Heart right ventricle (tissue), 16 donors: ENCODE measurements at places on chromosomes 1 and 21. TPM values are rescaled to one million over a fixed set of nuclear protein-coding genes. Genes with fewer than 3 reads are reported as not detected.

Gene ASPM
- polyA plus RNA-seq = 0.04 TPM

DNA sequence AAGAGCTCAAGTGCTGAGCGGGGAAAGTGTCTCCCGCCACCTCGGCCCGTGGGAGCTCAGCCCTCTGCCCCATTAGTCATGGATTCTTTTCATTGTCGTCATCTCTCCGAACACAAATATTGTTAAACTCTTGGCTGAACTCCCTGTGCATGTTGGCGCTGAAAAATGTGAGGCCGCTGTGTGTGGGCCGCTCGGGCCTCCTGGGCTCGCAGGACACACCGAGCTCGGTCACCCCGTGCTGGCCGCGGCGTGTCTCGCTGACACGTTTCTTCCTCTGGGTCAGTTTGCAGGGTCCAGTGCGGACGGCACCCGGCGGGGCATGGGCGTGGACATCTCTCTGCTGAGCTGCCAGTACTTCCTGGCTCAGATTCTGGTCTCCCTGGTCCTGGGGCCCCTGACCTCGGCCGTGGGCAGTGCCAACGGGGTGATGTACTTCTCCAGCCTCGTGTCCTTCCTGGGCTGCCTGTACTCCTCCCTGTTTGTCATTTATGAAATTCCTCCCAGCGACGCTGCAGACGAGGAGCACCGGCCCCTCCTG, 25.6 kb downstream of the SLC45A1 start:
- peak overlapping the region; percentile 41 for H3K27ac ChIP-seq

DNA sequence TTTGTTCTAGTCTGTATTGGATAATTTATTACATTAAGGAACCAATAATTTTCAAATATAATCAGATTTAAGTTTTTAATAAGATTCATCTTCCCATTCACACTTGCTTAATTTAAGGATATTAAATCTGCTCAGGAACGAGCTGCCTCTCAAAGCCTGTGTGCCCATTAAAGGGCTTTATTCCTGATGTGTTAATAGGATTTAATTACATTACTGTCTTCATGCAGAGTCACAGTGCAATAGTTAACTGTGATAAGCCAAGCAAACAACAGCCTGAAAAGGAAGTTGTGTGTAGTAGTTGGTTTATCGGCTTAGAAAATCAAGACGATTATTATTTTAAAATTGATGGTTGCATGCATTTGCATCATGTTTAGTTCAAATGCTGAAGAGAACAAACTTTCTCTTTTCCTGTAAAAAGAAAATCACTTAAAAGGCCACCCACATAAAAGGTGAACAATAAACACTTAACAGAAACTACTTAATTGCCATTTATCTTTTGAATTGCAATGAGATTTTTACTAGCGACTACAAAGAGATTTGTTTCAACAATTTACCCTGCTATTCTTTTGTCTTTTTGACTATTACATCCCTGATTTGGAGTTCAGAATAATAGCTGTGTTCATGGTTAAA, 174.6 kb downstream of the RWDD3 start:
- H3K36me3 ChIP-seq = no peaks in the 10 kb centered on the region
- DNase-seq = no peak
- H3K27ac ChIP-seq = no peak overlapping the region
- H3K4me3 ChIP-seq = no peak overlapping the region
- no peaks in the 10 kb centered on the region for H3K27me3 ChIP-seq
- H3K4me1 ChIP-seq = no peaks in the 10 kb centered on the region

DNA sequence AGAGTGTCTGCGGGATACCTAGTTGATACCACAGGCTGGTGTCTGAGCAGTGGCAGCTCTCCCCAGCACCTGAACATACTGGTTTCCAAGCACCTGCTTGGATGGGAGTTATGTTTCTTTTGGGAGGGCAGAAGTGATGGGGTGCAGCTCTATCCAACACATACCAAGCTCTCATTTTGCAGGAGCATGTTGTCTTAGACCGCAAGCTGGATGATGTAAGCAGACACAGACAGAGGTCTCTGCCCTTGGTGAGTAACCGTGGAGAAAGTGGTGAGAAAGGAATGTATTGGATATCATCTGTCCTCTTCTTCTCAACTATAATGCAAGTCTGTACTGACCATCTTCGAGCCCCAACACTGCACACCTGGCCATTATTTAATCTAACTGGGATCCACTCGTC, 37.4 kb downstream of the ZNF496 start:
- peaks cover 25% of the 10 kb centered on the region for H3K27me3 ChIP-seq
- H3K27ac ChIP-seq = no peak overlapping the region
- no peaks in the 10 kb centered on the region for H3K36me3 ChIP-seq
- H3K4me1 ChIP-seq = no peaks in the 10 kb centered on the region
- DNase-seq = no peak
- no peak overlapping the region for H3K4me3 ChIP-seq

- no peak for DNase-seq
- H3K27me3 ChIP-seq = no peaks in the 10 kb centered on the region
- H3K36me3 ChIP-seq = no peaks in the 10 kb centered on the region
- no peak overlapping the region for H3K4me3 ChIP-seq
- H3K4me1 ChIP-seq = no peaks in the 10 kb centered on the region
Observed at GRCh38 chr21:26001356-26001755, 169.2 kb downstream of the APP start.

Gene ORC1
- 0.28 TPM for polyA plus RNA-seq

Gene COL11A1
- not detected for polyA plus RNA-seq

DNA sequence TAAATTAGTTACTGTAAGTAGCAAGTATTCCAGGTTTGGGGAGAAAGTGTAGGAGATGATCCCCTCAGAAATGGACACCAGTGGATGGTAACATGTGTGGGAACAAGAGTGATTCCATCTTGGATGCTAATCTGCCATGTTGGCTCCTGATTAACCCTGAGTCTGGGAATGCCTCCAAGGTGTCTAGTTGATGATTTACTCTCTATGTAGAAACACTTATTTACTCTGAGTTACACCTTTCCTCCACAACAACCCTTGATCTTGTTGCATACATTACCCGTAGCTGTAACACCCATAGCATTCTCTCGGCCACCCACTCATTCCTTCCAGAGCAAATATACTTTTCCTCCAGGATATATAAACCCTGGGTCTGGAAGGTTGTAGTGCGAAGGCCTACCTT, 315.9 kb upstream of the GREM2 start:
- no peaks in the 10 kb centered on the region for H3K4me1 ChIP-seq
- H3K36me3 ChIP-seq = no peaks in the 10 kb centered on the region
- no peak overlapping the region for H3K4me3 ChIP-seq
- no peak for DNase-seq

DNA sequence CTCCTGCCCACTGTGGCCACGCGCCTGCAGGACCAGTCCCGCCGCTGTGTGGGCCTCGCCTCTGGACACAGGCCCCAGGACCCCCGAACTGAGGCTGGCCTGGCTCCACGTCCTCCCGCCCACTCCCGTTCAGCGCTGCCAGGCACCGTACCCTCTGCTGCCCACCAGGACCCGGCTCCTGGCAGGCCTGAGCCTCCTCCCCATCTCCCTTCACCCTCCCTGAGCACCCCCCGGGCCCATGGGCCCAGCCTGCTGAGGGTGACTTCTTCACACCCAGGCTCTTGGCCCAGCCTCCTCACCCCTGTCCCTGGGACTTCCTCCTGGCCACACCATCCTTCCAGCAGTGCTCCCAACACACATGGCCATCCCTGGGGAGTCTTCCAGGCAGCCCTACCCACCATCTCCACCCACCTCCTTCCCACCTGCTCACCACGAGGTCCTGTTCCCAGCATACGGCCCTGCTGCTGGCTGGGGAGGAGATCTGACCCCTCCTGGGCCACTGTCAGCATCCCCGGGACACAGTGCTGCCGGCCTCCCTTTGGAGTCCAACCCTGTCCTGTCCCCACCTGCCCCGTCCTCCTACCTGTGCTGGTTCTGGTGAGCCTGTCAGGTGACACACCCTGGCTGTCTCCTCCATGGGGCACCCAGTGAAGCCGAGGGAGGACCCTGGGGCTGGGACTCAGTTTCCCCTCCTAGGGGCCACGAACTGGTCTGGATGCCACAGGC, 53.7 kb downstream of the SLX9 start:
- DNase-seq = peak; percentile 20
- peaks cover 33% of the 10 kb centered on the region for H3K4me1 ChIP-seq
- no peak overlapping the region for H3K4me3 ChIP-seq
- no peaks in the 10 kb centered on the region for H3K36me3 ChIP-seq
- H3K27ac ChIP-seq = no peak overlapping the region

DNA sequence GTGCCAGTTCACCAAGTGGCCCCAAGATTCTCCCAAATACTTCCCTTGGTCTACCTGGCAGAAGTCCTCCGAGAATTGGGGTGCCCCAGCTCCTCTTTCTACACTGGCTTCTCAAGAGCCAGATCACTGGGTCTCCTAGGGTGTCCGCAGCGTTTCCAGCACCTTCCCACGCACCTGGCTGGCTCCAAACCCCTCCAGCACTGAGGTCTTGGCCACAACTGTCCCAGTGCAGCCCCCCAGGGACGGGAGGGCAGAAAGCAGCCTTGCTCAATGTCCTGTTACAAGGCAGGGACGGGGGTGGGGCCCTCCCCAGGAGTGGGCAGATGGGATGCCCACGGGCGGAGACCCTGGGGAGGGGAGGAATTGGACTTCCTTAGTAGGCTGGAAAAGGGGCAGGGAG, 1.1 kb downstream of the ECE1 start:
- no peaks in the 10 kb centered on the region for H3K36me3 ChIP-seq
- DNase-seq = no peak
- no peaks in the 10 kb centered on the region for H3K27me3 ChIP-seq
- H3K27ac ChIP-seq = peak overlapping the region; percentile 87
- H3K4me1 ChIP-seq = peaks cover 76% of the 10 kb centered on the region

DNA sequence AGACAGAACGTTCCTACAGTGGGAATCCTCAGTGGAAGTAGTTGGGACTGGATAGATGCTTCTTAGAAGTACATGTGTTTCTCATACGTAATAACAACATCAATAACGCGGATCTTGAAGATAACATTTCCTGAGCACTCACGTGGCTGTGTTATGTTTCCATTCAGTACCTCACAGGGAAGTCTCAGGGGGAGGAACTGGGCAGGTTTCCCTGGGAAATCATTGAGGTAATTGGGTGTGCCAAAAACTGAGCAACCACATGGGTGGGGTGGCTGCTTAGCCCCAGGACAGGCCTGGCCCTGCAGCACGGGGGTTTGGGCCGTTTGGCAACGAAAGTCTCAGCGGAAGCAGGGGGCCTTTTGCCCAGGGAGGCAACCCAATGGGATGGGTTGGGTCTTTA, 133.8 kb downstream of the ZSCAN20 start:
- no peaks in the 10 kb centered on the region for H3K4me1 ChIP-seq
- H3K27ac ChIP-seq = peak overlapping the region; percentile 72
- H3K4me3 ChIP-seq = no peak overlapping the region
- no peaks in the 10 kb centered on the region for H3K27me3 ChIP-seq
- no peaks in the 10 kb centered on the region for H3K36me3 ChIP-seq
- DNase-seq = peak; percentile 75

Gene RXFP4
- not detected for polyA plus RNA-seq

DNA sequence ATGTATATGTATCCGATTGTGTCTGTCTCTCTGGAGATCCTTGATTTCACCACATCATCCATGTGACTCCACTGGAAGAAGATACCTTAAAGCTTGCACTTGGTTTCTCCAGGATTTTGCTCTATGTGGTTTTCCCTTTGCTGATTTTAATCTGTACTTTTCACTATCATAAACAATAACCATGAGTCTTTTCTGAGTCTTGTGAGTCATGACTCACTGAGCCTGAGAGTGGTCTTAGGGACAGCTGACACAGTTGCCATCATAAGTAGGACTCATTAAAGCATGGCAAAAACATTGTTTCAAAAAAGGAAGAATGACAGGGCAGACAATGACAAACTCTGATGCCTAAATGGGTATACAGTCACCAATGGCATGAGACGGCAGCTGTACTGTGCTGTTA, 226.2 kb downstream of the AKT3 start:
- H3K27ac ChIP-seq = no peak overlapping the region
- DNase-seq = no peak
- H3K4me3 ChIP-seq = no peak overlapping the region
- no peaks in the 10 kb centered on the region for H3K27me3 ChIP-seq

- no peak overlapping the region for H3K4me3 ChIP-seq
- H3K27me3 ChIP-seq = no peaks in the 10 kb centered on the region
- no peak overlapping the region for H3K27ac ChIP-seq
- no peak for DNase-seq
Observed at GRCh38 chr1:212225416-212225815, 59.8 kb upstream of the PPP2R5A start.

Gene KIF14
- 0.03 TPM for polyA plus RNA-seq

Gene LIN28A
- polyA plus RNA-seq = not detected

- no peaks in the 10 kb centered on the region for H3K4me1 ChIP-seq
- DNase-seq = no peak
- H3K27me3 ChIP-seq = no peaks in the 10 kb centered on the region
- no peaks in the 10 kb centered on the region for H3K36me3 ChIP-seq
- no peak overlapping the region for H3K4me3 ChIP-seq
- no peak overlapping the region for H3K27ac ChIP-seq
Observed at GRCh38 chr1:177230228-177231016, 59.7 kb downstream of the BRINP2 start.

Gene SLC2A5
- 1.7 TPM for polyA plus RNA-seq

DNA sequence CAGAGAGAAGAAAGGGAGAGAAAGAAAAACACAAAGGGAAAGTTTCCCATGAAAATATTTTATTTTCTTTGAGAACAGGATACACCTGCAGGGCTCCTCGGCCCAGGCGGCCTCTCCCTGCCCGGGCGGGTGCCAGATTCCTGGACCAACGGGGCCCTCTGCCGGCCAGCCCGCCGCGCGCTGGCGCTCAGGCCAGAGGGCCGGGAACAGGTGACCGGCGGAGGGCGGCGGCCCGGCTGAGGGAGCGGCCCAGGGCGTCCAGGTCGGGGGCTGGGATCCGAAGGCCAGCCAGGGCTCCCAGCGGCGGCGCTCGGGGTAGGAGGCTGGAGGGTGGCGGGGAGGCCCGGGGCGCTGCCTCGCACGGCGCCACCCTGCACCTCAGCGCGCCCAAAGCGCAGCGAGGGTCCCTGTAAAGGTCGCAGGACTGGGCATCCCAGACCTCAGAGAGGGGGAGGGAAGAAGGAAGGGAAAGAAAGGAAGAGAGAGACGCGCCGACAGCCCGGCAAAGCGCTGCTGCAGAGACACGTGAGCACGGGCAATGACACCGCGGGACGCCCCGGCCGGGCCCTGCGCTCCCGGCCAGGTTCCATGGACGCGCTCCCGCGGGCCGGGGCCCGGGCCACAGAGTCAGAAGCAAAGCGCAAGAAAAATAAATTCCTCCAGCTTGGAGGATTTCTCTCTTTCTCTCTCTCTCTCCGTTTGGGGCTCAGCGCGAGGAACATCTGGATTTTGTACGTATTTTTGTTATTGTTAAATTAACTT, 927 bp downstream of the WNT9A start:
- H3K27me3 ChIP-seq = no peaks in the 10 kb centered on the region
- peaks cover 23% of the 10 kb centered on the region for H3K4me1 ChIP-seq
- H3K36me3 ChIP-seq = no peaks in the 10 kb centered on the region
- DNase-seq = peak; percentile 77
- H3K4me3 ChIP-seq = peak overlapping the region; percentile 60
- H3K27ac ChIP-seq = peak overlapping the region; percentile 89
